ENCODE measurements at places on chromosomes 11 and 22.

- DNase-seq, result no peak
These were observed 13.6 kb downstream of the FJX1 start for GRCh38 chr11:35631891-35632290.

DNA sequence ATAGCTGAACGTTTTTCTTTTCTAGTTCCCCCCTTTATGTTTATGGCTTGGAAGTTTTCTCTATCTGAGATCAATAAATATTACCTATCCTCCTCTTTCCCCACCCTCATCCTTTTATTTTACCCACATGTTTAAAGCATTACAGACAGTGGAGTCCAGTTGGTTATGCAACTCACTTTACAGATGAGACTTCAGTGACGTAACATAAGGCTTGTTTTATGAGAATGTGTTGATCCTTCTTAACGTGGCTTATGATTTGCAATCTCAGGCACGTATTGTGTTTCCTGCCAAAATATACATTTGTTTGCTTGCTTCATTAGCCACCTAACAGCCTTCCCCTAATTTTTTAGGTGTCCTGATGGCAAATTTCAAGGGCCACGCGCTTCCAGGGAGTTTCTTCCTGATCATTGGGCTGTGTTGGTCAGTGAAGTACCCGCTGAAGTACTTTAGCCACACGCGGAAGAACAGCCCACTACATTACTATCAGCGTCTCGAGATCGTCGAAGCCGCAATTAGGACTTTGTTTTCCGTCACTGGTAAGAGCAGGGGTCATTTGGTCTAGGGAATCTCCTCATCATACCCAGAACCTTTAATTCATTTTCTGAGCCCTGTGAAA, 36.6 kb downstream of the TMEM45B start:
- DNase-seq, result no peak

- no peak for DNase-seq
These were observed 436.9 kb downstream of the GUCY1A2 start for GRCh38 chr11:106581399-106581798.

DNA sequence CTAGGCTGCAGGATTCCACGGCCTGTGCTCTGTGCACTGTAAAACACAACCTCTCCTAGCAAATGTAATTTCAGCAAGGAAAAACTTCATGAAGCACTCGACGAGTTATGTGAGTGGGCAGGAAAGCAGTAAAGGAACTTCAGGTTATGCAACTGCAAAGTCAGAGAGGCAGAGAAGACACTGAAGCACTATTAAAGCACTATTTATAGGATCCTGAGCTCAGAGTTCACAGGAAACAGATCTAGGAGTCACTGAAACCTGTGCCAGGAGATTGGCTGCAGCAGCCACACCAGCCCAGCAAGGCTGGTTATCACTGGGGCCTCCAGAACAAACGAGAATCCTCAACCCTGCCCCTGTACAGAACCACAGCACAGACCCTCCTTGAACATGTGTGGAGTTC, 2.5 kb downstream of the SMIM35 start:
- no peak for DNase-seq

GRCh38 chr22:26404851-26405421, 24.1 kb upstream of the ASPHD2 start:
- no peak for DNase-seq

- no peak for DNase-seq
These were observed 17.0 kb downstream of the CRYBB2 start for GRCh38 chr22:25236417-25236816.

DNA sequence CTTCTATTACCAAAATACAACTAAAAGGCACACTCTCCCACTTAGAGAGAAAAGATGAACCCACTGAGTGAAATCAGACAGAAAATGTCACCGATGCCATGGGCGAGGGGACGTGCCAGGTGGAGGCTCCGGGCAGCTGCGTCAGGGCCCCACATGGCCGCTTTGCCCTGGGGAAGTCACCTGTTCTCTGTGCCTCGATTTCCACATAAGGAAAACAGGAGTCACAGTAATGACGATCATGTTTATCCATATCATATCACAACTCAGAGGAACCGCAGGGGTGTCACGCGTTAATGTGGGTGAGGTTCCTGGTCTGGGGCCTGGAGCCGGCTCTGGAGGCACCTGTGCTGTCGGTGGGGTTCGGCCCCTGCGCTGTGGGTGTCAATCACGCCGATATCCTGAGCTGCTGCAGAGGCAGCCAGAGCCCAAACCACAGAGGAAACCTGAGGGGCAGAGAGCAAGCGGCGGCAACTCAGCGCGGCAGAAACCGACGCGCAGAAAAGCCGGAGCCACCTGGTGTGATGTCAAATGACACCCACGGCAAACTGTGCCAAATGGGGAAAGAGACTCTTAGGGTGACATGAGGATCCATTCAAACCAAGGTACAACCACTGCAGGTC, 243.7 kb downstream of the BRD1 start:
- DNase-seq, result no peak

DNA sequence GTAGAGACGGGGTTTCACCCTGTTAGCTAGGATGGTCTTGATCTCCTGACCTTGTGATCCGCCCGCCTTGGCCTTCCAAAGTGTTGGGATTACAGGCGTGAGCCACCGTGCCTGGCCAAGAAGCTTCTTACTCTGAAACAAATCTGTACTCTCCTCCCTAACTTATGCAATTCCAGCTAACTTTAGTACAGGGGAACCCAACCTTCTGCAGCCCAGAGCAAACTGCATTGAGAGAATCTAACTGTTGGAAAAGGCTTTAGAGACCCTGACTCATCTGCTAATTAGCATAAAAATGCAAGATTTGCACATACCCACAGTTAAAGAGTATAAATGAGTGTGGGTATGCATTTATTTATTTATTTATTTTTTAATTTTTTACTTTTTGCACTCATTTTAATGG, 64.8 kb downstream of the APOL5 start:
- no peak for DNase-seq

Measured in NCI-H1417 treated with DMSO at 0.1 percent for 48 hours (cell line).